HTR-8/SVneo (cell line): ENCODE measurements at places on chromosomes 5 and 9.

DNA sequence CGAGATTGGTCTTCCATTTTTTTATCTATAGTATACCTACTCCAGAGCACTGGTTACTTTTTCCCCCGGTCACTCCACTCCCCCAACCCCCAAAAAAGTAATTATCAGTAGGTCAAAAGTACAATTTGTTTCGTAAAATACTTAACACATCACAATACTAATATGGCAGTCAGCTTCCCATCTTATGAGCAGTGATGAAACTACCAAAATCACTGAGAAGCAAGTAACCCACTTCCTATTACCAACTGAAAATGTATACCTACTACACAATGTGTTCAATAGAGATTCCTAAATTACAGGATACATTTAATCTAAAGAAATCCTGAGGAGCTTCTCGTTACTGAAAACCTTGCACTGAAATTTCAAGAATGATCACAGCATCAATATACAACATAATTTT, 1.9 kb downstream of the CERT1 start:
- no peak for DNase-seq

DNA sequence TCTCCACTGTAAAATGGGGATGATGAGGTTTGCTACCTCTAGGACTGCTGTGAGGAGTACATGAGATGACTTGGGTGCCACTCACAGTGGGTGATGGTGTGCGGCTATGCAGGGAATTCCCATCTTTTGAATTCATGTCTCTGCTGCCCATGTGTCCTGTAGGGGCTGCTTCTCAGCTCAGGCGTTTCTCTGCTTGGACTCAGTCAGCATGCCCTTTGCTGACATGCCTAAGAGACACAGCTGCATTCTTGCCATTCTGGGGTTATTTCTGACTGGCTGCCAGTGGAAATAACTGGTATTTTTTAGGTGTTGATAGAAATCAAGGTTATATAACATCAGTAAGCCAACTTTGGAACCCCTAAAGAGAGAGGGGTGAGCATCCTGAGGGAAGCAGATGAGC, 24.3 kb upstream of the XPA start:
- no peak for DNase-seq

- no peak for DNase-seq
Observed at GRCh38 chr9:74908665-74909064, 20.9 kb upstream of the TRPM6 start.

DNA sequence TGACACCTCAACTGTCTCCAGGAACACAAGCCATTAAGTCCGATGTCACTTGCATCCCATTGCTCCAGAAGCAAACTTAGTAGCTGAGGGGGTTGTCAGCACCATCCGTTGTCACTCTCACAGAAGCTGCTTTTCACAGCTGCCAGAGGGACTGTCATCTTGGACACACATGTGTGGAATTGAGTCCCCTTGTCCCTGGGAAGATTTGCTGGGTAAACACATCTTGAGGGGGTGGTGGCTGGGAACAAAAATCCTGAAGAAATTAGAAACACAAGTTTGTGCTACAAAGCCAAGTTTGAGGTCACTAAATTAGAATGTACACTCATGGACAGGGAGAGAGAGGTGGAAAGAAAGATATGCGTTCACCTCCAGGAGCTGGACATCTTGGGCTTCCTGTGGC, 55.2 kb upstream of the ADRA1B start:
- no peak for DNase-seq

DNA sequence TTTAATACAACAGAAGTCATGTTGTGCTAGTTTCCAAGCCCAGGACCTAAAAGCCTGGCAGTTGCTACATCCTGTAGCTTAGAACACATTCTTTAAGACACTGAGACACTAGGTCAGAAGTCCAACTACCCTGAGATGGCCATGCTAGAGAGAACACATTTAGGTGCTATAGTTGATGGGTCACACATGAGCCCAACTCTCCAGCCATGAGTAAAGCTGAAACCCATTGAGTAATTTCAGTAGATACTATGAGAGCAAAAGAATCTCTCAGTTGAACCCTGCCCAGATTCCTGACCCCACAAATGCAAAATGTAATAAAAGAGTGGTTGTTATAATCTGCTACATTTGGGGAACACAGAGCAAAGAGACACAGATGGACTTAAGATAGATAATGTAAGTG, 164.4 kb downstream of the SEMA5A start:
- no peak for DNase-seq

- peak; percentile 91 for DNase-seq
Observed at GRCh38 chr9:78296893-78297671, at the start of gene PSAT1. Gene PSAT1 (plus strand): TSS chr9:78297125. CDS start chr9:78297211, 86 bp downstream.

- DNase-seq, result no peak
Observed at GRCh38 chr5:92180391-92180790, 797.3 kb upstream of the ARRDC3 start.

DNA sequence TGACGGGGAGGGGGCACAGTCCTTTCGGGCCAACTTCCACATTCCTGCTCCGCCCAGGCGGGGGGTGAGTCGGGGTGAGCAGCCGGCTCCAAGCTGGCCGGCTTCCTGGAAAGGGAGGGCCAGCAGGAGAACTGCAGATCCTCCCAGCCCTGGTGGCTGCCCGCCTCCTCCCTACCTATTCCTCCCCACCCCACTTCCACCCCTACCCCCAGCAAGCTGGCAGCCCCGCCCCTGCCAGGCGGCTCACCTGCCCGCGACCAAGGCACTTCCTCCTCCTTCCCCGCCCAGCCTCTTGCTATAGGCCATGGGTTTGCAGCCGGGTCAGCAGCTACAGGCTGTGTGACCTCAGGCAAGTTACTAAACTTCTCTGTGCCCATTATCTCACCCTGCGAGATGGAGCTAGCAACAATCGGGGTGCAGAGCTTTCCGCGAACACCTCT, 5.6 kb upstream of the IRF1 start:
- peak; percentile 78 for DNase-seq

- no peak for DNase-seq
Observed at GRCh38 chr5:127867022-127867783, 164.0 kb downstream of the CCDC192 start.

GRCh38 chr5:1593903-1594356, 70.2 kb upstream of the LPCAT1 start:
- no peak for DNase-seq

- no peak for DNase-seq
Observed at GRCh38 chr5:132302413-132302812, 8.2 kb downstream of the SLC22A4 start.

- no peak for DNase-seq
Observed at GRCh38 chr5:102664616-102665335, 90.3 kb upstream of the PAM start.

GRCh38 chr5:76406014-76406413, 2.9 kb downstream of the IQGAP2 start:
- no peak for DNase-seq

DNA sequence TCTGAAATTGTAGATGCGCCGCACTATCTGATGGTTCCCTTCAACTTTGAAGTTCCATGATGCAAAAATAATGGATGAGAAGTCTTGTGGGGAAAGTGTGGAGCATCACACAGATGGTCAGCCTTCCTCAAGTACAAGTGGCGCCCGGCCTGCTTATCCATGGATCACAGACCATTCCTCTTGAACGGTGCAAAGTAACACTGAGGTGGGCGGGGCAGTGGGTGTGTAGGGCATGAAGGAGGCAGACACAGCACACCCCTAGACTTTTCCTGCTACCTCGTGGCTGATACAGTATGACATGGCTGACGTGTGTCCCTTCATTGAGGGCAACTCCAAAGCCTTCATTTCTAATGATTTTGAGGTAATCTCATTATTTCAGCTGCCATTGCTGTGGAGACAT, 2.5 kb upstream of the GNG10 start:
- DNase-seq, result no peak

GRCh38 chr5:172710676-172711075, 60.3 kb downstream of the DUSP1 start:
- DNase-seq, result no peak

DNA sequence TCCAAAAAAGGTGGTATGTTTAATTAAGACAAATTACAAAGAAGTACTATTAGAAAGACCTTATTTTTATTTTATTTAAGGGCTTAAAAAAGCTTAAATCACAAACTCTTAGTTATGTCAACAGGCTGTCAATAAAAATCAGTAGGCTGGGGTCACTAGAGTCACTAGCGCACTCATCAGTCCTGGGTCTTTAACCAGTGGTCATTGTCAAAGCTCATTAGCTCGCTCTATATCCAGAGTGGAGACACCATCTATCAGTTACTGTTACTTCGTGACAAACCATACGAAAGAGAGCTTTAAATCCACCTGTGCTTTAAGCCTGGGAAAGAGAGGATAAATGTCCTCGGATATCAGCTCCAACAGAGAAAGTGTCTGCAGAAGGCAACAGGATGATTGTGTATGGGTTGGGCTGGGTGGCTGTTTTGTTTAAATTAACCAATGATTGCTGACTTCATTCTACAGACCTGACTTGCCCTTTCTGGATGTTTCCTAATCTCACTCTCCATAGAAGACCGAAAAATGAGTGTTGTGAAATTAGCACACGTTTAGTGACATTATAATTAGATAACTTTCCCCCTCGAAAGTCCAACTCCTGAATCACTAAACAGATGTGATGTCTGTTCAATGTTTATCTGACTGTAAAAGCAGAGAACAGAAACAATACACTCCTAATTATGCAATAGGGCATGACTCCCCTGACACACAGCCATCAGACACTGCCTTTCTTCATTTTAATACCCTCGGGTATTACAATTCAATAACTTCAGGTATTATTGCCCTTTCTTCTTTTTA, 123.6 kb upstream of the TNPO1 start:
- DNase-seq, result no peak

DNA sequence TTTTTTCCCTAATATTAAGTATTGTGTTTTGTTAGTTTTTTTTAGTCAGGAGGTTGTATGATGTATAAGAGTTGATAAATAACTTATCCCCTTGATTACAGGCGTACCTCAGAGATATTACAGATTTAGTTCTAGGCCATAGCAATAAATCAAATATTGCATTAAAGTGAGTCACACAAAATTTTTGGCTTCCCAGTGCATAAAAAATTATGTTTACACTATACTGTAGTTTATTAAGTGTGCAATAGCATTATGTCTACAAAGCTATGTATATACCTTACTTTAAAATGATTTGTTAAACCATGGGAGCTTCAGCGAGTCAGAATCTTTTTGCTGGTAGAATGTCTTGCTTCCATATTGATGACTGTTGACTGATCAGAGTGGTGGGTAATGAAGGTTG, 1180.6 kb upstream of the CDH18 start:
- DNase-seq, result no peak

DNA sequence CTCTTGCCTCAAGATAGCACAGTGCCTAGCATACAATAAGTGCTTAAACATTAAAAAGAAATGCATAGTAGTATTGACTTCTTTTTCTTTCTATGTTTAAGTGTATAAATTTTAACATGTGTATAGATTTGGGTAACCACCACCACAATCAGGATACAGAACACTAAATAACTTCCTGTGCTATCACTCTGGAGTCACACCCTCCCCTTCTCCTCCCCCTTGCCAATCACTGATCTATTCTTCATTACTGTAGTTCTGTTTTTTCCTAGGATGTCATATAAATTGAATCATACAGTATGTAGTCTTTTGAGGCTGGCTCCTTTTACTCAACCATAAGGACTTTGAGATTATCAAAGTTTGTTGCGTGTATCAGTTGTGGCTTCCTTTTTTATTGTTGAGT, 68.5 kb downstream of the OSTF1 start:
- DNase-seq, result no peak

DNA sequence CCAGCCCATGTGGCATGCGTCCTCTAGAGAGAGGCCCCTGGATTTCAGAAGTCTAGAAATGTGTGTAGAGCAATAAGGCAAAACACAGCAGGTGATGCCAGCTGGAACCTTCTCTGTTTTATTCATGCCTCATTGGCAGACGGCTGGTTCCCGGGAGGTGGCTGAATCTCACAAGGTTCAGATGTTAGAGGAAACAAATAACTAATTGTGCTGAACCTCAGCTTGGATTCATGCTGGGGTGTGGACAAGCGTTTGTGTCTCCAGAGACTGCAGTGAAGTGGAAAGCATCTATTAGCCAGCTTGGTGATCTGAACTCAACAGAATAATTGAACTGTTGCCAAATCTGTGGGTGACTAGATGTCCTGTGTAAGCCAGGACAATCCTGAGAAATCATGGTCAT, 131.1 kb upstream of the NR4A3 start:
- DNase-seq, result no peak

- no peak for DNase-seq
Observed at GRCh38 chr9:77507212-77507961, 140.7 kb downstream of the GNA14 start.

DNA sequence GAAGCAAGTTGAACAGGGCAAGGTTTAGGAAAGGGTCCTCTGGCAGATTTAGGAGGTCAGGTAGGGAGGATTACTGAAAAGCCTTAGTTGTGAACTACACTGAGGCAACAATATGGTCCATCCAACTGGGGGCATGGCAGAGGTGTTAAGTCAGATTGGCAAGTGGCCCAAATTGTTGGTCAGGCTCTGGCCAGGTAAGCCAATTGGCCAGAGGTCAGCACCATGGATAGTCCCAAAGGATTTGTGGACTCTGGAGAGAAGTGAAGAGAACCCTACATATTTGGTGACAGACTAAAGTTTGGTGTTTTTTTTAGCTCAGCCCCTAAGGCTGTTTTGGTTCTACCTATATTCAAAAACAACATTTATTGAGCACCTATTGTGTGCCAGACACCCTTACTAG, 39.1 kb upstream of the RASGRF2 start:
- no peak for DNase-seq

- no peak for DNase-seq
Observed at GRCh38 chr5:166365164-166365563, 1926.3 kb upstream of the WWC1 start.

GRCh38 chr9:2013743-2014475, 1.2 kb upstream of the SMARCA2 start:
- DNase-seq, result no peak

DNA sequence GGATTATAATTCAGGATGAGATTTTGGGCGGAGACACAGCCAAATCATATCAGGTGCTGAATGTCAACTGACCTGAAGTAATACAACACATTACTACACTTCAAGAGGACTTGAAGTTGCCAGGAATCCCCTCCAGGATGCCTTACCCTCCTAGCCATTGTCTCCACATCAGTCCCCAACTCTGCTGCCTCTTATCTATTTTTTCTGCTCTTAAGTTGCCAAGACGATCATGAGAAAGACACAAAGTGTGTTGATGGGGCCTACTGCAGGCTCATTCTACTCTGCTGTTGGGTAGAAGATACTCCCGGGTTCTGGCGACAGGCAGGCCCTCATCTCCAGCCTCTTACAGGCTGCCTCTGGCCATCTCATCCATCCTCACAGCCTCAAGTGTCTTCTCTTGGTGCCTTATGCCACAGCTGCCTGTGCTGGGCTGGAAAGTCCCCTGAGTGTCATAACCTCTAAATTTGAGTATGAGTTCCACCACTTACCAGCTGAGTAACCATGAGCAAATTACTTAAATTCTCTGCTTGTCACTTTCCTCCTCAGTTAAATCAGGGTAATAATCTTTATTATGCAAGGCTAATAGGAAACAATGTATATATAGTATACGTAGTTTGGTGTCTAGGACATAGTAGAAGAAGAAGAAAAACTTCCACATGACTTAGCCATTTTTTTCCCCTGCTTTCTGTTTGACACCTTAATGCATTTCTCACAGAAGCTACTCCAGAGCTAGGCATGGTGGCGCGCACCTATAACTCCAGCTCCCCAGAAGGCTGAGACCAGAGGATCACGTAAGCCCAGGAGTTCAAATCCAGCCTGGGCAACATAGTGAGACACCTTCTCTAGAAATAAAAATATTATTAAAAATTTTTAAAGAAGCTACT, 73.0 kb upstream of the SNX2 start:
- DNase-seq, result no peak
